H1 (cell line): ENCODE measurements at places on chromosomes 7 and 10.

DNA sequence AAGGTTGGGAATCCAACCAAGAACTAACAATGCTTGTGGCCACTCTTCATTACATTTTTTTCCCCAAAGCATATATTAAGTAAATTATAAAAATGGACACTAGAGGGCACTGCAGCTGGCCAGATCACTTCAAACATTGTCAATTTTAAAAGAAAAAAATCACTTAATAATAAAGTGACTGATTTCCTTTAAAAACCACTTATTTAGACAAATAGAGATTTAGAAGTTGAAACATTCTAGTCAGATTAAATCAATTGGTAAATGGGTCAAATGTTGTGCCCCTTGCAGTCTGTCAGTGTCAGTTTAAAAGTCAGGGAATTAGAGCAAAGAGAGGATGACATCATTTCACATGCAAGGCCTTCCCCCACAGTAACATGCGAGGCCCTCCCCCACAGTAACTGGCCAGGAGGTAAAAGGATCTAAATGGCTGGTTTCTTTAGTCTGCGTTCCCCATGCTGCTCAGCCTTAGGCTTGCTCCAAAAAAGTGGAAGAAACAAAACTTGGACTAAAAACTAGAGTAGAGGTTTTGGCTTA, 177.9 kb downstream of the SKAP2 start:
- H3K4me1 ChIP-seq, result no peaks in the 10 kb centered on the region
- H3K4me3 ChIP-seq, result 0 out of 2 replicates have a peak overlapping the region, but pooled peaks have one; percentile 18
- H3K27me3 ChIP-seq, result no peaks in the 10 kb centered on the region

GRCh38 chr10:78925800-78926319, 142.9 kb upstream of the ZMIZ1 start:
- no peaks in the 10 kb centered on the region for H3K4me1 ChIP-seq
- no peaks in the 10 kb centered on the region for H3K27me3 ChIP-seq
- no peak for DNase-seq
- H3K4me3 ChIP-seq, result no peak overlapping the region
- no peak overlapping the region for H3K27ac ChIP-seq

DNA sequence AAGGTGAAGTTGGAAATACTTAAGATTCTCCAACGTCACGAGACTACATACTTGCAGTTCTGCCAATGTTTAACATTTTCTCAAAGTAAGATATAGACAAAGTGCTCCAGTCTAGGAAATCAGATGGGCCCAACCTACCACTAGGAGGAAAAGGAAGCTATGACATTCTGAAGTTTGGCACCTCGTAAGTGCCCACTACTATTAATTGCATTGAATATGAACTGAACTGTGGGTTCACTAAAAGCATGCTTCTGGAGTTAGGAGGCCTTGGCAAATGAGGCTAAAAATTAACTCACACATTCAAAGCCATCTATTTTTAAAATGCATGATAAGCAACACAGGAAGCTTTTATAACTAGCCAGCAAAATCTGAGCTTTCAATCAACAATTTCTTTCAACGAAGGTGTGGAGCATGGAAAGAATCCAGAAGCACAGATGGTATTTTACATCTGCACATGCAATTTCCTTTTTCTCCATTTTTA, 149.7 kb downstream of the LRRTM3 start:
- H3K27me3 ChIP-seq, result no peaks in the 10 kb centered on the region
- H3K36me3 ChIP-seq, result no peaks in the 10 kb centered on the region
- H3K4me3 ChIP-seq, result no peak overlapping the region
- no peaks in the 10 kb centered on the region for H3K4me1 ChIP-seq
- H3K27ac ChIP-seq, result no peak overlapping the region

DNA sequence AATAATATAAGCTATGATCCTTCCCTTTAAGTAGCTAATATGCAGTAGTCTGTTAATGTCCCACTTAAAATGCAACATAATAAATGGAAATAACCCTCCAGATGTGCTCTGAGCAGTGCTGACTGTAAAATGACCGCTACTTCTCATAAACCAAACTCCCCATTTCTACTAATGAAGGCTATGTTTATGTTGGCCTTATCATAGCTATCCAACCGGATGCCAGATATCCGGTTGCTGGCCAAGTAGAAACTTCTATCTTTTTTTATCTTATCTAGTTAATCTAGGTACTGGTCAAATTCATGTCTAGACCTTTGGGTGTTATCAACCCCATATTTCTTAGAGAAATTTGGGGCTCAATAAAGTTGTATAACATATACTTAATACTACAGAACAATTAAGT, 56.6 kb downstream of the CHRM2 start:
- no peaks in the 10 kb centered on the region; the same call in 1 of the 2 replicates for H3K4me1 ChIP-seq
- DNase-seq, result no peak
- H3K27ac ChIP-seq, result no peak overlapping the region
- no peaks in the 10 kb centered on the region for H3K27me3 ChIP-seq
- no peaks in the 10 kb centered on the region for H3K36me3 ChIP-seq

GRCh38 chr7:45384499-45384898, 189.7 kb upstream of the ADCY1 start:
- no peak overlapping the region for H3K27ac ChIP-seq
- H3K4me1 ChIP-seq, result no peaks in the 10 kb centered on the region
- H3K4me3 ChIP-seq, result no peak overlapping the region
- no peaks in the 10 kb centered on the region for H3K27me3 ChIP-seq
- DNase-seq, result no peak

- no peak for DNase-seq
- H3K27me3 ChIP-seq, result no peaks in the 10 kb centered on the region
- H3K36me3 ChIP-seq, result no peaks in the 10 kb centered on the region
- H3K4me1 ChIP-seq, result peaks cover 7% of the 10 kb centered on the region
- no peak overlapping the region for H3K4me3 ChIP-seq
Measured at GRCh38 chr10:34781711-34782110, 33.4 kb downstream of the PARD3 start.

DNA sequence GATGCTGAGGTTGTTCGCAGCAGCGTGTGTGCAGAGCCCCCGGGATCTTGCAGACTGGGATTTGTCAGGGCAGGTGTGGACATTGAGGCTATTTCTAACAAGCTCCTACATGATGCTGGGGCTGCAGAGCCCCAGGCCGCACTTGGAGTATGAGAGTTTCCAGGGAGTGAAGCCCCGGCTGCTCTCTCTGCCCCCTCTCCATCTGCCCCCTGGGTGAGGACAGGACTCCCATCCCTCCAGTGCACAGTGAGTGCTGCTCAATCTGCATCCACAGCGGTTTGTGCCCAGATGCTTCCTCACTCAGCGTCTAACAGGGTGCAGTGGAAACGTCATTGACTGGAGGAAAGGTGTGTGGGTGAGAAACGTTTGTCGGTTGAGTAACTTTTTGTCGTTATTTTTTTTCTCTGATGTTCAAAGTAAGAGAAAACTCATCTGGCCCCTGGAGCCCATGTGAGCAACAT, 25.3 kb downstream of the IL2RA start:
- H3K36me3 ChIP-seq, result no peaks in the 10 kb centered on the region
- DNase-seq, result no peak
- no peaks in the 10 kb centered on the region for H3K27me3 ChIP-seq
- H3K27ac ChIP-seq, result no peak overlapping the region
- no peaks in the 10 kb centered on the region for H3K4me1 ChIP-seq

DNA sequence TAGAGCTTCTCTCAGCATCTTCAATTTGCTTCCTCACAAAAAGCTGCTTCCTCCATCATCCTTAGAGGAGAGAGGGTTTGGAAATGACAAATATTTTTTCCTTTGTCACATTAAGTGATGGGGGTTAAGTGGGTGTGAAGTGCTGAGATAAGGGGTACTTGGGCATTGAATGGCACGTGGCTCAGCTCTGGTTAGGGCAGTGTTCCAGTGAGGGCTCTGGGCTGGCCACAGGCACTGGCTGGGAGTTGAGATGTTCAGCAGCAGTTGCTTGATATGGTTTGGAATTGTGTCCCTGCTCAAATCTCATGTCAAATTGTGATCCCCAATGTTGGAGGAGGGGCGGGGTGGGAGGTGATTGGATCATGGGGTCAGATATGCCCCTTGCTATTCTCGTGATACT, 33.7 kb upstream of the CHCHD3 start:
- H3K4me1 ChIP-seq, result peaks cover 7% of the 10 kb centered on the region
- H3K4me3 ChIP-seq, result no peak overlapping the region
- H3K36me3 ChIP-seq, result no peaks in the 10 kb centered on the region
- no peaks in the 10 kb centered on the region for H3K27me3 ChIP-seq
- no peak for DNase-seq

DNA sequence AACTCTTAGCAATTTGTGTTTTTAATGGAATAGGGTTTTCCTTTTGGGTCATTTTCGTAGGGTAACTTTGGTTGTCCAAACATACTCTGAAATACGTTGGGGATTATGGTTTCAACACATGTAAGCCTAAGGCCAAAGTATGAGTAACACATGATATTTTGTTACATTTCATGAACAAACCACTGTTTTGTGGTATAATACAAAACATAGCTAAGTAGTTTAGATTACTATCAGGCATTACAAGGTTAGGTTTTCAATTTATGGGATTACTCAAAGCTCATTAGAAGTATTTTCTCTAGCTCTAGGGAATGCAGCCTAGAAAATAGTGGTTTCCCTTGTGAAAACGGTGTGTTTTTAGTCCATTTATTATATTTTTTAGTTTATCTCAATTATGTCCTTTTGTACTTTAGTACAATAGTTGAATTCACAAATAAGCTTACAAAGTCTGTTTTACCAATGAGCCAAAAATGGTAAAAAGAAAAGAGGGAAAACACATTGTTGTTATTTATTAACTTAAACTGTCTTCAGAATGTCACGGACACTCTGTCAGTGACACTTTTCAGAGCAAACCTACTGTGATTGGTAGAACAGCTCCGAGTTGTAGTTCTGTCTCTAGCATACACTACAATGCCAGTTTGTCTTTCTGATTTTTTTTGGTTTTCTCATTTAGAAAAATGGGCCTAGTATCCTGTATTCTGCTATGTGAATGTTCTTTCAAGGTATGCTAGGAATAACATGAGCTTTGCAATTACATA, 473.7 kb downstream of the SUGCT start:
- no peak overlapping the region for H3K27ac ChIP-seq
- no peaks in the 10 kb centered on the region for H3K27me3 ChIP-seq
- no peaks in the 10 kb centered on the region for H3K4me1 ChIP-seq
- no peak overlapping the region for H3K4me3 ChIP-seq

DNA sequence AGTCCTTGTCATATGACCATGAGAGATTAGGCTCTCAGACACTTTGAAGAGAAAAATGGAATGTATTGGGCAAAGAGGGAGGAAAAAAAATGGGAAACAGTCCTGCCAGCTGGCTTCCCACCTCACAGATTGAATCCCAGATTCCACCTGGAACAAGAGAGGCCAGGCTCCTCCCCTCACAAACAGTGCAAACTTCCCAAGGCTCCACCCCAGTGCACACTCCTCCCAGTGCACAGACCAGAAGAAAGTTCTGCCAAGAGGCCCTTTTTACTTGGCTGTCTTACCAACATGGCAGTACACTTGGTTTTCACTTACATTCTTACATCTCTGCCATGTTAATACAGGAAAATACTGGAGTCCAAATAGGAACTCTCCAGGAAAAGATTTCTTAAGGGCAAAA, 202.3 kb downstream of the AHR start:
- no peak for DNase-seq
- no peak overlapping the region for H3K4me3 ChIP-seq
- H3K36me3 ChIP-seq, result no peaks in the 10 kb centered on the region
- no peak overlapping the region for H3K27ac ChIP-seq

GRCh38 chr10:114068054-114068707, 24.5 kb downstream of the ADRB1 start:
- no peaks in the 10 kb centered on the region for H3K36me3 ChIP-seq
- no peak for DNase-seq
- no peak overlapping the region for H3K4me3 ChIP-seq
- no peaks in the 10 kb centered on the region for H3K27me3 ChIP-seq
- H3K4me1 ChIP-seq, result no peaks in the 10 kb centered on the region
- H3K27ac ChIP-seq, result no peak overlapping the region

- no peaks in the 10 kb centered on the region for H3K4me1 ChIP-seq
- H3K27me3 ChIP-seq, result no peaks in the 10 kb centered on the region
- DNase-seq, result no peak
Measured at GRCh38 chr10:18767981-18768380, 108.8 kb downstream of the ARL5B start.

DNA sequence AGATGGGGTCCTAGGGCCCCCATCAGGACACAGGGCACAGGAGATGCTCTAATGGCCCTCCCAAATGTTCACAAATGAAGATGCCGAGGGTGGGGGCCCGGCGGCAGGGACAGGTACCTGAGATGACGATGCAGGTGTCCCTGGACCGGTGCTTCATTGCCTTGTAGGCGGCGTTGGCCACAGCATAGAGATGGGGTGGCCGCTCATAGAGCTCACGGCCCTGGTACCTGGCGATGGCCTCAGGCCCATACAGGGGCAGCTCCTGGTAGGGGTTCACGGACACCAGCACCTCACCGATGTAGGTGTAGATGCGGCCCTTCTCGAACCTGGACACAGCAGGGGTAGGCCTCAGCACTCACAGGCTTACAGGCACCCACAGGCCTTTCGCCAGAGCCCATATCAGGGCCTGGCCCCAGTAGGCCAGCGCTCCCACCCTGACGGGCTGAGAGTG, 2.0 kb downstream of the MYO1G start:
- DNase-seq, result peak; percentile 38
- no peak overlapping the region for H3K4me3 ChIP-seq
- no peaks in the 10 kb centered on the region for H3K27me3 ChIP-seq
- no peak overlapping the region for H3K27ac ChIP-seq

DNA sequence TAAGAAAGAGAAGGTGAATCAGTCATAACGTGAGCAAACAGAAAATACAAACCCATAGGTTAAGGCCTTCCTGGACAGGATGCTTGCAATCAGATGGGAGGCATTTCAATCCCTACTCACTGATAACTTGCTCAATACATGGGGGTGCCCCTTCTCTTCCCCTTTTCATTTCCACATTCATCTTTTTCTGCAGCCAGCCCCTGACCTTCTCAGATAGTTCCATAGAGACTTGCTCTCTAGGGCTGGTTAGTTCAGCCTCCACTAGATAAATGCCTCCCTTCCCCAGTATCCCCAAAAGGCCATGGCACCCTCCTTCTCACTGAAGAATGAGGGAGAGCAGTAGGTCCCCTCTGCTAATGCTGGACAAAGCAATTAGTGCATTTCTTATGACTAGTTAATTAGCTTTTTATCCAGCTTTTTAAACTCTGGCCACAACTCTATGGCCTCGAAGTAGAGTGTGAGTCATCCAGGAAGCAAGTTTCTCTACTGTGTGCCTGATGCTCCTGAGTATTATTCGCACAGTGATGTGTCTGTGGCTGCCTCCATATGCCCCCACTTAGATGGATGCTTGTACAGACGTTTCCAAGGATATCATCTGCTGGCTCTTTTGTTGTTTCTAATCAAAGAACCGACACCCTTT, 12.7 kb downstream of the CHN2 start:
- no peak overlapping the region for H3K27ac ChIP-seq
- H3K27me3 ChIP-seq, result no peaks in the 10 kb centered on the region
- no peaks in the 10 kb centered on the region for H3K36me3 ChIP-seq
- DNase-seq, result no peak
